ENCODE measurements at places on chromosomes 1 and 21.

GRCh38 chr1:183633676-183634343, 1.8 kb downstream of the ARPC5 start:
- DNase-seq: no peak

- no peak for DNase-seq
Measured at GRCh38 chr1:215418876-215419447, 148.1 kb upstream of the KCTD3 start.

DNA sequence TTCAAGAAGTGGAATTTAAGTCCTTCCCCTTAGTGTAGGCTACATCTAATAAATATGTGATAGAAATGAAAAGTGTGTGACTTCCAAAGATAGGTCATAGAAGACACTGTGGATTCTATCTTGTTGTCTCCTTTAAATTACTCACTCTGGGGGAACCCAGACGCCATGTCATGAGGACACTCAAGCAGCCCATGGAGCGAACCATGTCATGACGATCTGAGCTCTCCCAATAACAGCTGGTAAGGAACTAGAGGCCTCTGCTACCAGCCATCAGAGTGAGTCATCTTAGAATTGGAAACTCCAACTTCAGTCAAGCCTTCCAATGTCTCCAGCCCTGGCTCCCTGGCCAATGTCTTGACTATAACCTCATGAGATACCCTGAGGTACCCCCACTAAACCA, 6.3 kb downstream of the COA7 start:
- no peak for DNase-seq

DNA sequence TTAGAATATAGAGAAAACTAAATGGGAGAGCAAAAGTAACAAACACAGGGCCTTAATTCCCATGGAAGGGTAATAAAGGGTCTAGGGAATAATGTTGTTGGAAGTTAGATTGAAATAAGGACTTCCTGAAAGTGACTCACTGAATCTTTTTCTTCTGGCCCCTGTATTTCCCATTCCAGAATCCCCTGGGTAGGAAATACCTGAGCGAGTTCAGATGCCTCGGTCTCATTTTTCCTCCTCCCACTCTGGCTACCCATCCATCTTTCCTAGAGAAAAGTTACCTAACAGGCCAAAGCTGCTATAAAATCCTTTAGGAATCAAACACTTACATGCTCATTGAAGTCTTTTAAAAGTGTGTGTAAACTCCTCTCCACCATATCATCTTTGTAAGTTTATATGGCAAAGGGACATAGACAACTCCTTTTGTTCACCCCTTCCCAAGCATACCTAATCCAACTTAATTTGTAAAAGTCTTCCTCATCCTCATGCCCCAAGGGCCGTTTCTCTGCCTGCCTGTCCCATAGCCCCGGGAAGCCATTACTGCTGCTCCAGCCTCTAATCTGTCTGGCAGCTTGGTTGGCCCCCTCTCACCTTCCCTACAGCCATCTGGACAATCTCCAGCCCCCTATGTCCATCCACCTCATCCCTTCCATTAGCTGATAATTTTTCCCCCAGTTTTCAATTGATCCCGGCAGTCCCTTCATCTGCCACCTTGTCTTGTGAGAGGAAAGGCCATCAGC, 3.3 kb upstream of the MEF2D start:
- DNase-seq: no peak

DNA sequence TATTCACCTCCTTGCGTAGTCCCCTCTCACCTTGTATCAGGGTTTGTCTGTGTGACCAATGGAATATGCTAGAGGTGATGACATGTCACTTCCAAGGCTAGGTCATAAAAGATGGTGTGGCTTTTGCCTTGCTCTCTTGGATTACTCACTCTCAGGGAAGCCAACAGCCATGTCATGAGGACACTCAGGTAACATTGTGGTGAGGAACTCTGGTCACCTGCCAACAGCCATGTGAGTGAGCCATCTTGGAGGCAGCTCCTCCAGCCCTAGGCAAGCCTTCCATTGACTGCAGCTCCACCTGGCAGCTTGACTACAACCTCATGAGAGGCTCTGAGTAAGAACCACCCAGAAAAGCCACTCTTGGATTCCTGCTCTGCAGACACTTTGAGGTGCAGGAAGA, 11.0 kb upstream of the HEYL start:
- no peak for DNase-seq

- no peak for DNase-seq
Measured at GRCh38 chr1:218572050-218572449, 226.9 kb downstream of the TGFB2 start.

DNA sequence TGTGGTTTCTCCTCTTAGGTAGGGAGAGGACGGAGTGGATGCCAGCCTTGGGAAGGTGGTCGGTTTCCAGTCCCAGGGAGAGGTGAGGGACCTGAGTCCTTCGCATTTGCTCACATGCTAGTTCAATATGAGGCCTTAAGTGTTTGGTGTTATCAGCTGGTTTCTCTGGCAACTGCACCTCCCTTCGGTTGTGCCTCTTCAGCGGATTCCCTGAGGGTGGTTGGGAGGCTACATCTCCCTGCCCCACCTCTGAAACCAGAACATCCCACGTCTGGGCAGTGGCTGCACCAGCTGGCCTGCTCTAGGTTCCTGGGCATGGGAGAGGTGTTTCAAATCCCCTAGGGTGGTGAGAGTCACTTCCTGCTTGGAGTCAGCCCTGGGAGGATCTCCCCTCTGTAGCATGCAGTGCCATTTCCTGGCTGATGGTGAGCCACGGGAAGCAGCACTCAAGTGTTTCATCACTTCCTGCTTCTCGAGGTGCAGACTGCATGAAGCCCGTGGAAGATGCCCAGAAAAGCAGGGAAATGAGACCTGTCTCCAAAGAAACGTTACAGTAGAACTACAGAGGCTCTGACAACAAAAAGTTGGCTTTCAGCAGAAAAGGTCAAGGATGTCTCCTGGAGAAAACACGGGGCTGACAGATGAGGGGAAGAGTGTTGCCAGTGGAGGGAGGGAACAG, 4.5 kb downstream of the TMEM125 start:
- peak; percentile 37 for DNase-seq

GRCh38 chr1:101261623-101262022, 24.8 kb downstream of the S1PR1 start:
- no peak for DNase-seq

- no peak for DNase-seq
Measured at GRCh38 chr1:234477386-234478151, 1.4 kb downstream of the TARBP1 start.

- DNase-seq: no peak
Measured at GRCh38 chr1:177334903-177335302, 164.1 kb downstream of the BRINP2 start.

DNA sequence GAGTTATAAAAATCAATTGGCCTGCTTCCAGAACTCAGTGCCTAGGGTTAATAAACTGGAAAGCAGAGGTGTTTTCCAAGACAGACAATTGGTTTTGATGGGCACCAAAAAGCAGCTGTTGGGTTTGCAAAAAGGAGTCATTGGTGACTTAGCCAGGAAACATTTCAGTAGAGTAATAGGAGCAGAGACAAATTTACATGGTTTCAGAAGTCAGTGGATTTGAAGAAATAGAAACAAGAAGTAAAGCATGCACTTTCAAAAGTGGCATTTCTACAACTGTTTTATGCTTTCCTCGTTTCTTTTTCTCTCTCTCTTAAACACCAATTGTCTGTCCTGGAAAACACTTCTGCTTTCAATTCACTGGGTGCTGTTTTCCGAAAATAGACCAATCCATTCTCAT, 87.8 kb downstream of the GLUL start:
- DNase-seq: no peak

DNA sequence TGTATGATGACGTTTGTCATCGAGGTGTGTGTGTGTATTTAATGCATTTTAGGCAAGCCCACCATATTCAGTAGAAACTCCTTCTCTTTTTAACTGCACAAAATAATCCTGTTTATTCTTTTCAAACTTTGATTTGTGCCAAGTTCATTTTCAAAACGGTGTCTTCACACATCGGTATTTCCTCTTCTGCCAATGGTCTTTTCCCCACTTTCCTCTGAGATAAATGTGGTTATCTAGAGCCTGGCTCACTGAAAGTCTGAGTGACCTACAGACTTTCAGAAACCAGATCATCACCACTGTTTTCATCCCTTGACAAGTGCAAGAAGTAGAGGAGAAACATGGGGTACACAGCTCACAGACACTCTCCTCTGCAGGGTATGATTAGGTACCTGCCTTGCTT, 69.4 kb downstream of the GPATCH2 start:
- DNase-seq: no peak

Measured in activated naive CD4-positive, alpha-beta T cell treated with anti-CD3 and anti-CD28 coated beads, Interleukin-2, amount 50 U/mL, for 72 hours (primary cell).